ENCODE measurements at places on chromosomes 6 and 20.

DNA sequence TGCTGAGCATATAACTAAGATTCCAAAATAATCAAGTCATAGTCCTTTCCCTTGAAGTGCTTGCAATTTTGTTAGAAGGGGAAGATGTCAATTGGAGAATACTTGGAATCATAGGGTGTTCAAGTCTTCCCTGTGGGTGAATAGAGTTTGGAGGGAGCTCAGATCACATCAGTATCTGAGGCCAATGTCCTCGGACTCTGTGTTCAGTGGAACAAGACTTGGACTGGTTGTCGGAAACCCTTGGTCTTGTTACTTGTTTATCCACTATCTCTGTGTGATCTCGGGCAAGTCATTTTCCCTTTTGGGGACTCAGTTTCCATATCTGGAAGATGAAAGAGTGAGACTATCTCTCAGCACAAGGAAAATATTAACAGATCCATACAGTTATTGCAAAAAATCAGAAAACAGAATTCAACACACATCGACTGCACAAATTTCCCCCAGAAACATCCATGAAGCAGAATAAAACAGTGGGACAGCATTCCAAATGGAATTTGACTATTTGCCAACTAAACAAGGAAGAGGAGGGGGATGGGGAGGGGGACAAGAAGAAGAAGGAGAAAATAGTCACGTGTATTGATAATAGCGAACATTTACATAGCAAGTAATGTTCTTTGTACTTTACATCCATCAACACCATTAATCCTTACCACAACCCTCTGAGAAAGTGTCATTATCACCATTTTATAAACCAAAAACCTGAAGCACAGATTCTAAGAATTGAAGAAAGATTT is 3.9 kb upstream of the EDEM2 start:
- DNase-seq, result no peak

- no peak for DNase-seq
Observed at GRCh38 chr6:33490621-33491020, 36.2 kb downstream of the ZBTB9 start.

DNA sequence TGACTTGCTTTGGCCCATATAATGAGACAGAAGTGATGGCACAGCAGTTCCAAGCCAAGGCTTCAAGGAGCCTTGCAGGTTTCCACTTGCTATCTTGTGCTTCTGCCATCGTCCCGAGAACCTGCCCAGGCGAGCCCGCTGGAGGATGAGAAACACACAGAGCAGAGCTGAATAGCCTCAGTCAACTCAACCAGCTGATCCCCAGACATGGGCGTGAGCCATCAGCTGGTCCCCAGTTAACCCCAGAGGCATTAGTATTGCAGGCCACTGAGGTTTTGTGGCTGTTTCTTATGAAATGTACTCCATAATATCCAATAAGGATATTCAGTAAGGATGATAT is 81.7 kb upstream of the SHLD1 start:
- no peak for DNase-seq

DNA sequence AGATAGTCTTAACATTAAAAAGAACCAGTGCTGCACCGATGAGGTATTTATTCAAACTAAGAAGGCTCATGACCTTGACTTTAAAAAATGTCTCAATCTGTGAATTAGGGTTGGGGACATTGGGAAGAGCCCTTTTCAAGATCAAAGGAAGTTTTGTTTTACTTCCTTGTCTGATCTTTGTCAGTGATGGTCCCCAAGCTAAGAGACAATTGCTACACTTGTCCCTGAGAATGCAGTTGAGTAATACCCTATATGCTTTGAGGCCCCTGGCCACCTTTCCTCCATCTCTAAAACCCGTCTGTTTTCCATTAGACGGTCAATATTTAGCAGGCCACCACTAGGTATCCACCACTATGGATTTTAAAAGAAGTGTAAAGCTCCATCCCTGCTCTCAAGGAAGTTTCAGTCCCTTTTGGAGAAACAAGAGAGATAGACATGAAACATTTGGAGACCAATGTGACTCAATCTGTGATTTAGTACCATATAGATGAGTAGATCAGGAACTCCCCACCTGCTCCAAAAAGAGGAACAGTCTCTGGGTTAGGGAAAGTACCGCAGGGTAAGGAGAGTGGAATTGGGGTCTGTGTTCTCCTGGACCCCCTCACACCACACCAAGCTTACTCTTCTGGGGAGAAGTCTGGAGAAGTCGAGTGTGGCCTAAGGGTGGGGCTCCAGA is 99.1 kb upstream of the ISM1 start:
- no peak for DNase-seq

GRCh38 chr6:157459327-157459726 is 78.3 kb downstream of the ZDHHC14 start:
- no peak for DNase-seq

DNA sequence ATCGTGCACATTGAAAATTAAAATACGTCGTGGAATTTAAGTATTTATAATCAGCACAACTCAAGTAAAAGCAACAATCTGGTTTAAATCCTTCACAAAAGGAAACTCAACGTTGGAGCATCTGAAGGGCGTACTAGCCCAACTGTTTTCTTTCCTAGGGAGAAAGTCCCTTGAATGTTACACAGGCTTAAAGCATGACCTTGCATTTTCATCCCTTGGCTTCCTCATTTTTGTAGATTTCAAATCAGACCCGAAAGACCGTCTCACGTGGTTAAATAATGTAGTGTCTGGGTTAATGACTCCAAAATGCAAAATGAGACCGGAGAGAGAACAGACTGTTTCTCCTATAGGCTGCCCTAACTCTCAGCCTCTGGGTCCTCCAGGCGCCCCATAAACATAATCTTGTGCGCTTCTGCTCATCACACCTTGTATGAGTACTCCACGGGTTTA is 249.2 kb upstream of the RREB1 start:
- DNase-seq, result no peak

- DNase-seq, result no peak
Observed at GRCh38 chr6:50815436-50816114, 3.1 kb upstream of the TFAP2B start.

Data from stimulated activated naive CD4-positive, alpha-beta T cell (primary cell).